ENCODE measurements at places on chromosomes 12 and 14.

GRCh38 chr14:75068294-75069120 lies 934 bp upstream of the ZC2HC1C start:
- no peak for DNase-seq

DNA sequence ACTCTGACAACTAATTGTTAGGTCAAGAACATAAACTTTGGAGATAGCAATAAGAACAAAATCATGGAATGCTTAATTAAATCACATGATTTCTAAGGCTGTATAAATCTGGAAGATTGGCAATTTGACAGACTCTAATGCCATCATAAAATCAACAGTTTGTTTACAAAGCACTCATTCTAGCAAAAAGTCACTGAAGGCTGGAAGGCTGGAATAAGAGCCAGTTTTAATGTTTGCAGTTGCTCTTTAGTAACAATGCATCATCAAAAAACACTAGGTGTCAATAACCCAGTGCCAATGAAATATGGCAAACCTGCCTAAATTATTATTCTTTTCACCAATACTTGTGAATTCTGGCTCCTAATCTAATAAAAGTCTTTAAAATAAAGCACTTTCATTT lies 65.0 kb downstream of the NUMB start:
- DNase-seq, result no peak

DNA sequence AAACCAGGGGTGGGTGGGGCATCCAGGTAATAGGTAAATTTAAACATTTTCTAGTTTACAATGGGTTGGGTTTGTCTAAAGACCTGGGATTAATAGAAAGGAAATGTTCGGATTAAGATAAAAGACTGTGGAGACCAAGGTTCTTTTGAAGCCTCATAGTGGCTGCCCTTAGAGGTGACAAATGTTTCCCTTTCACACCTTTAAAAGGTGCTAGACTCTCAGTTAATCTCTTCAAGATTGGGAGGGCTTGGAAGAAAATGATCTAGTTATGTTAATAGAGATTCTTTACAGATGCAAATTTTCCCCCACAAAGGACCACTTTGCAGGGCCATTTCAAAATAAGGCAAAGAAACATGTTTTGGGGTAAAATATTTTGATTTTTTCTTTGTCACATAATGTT lies 39.0 kb downstream of the TMTC2 start:
- no peak for DNase-seq

- no peak for DNase-seq
These were observed 68.3 kb downstream of the RERG start for GRCh38 chr12:15152868-15153267.

DNA sequence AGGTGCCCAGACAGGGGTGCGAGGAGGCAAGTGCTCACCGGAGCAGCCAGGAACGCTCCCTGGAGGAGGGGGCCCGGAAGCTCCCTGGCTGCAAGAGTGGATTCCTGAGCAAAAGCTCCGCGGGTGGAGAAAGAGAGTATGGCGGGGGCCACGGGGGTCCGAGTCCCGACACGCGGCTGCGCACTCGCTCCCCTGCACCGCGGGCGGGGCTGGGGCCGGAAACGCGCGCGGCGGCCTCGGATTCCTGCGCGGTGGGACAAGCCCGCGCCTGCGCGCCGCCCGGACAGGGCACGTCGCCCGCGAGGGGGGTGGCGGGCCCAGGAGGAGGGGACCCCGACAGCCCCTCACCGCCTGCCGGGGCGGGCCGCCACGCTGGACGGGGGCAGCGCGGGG lies 27.8 kb upstream of the GPR132 start:
- DNase-seq, result peak; percentile 87

GRCh38 chr14:92506231-92506630 lies 7.3 kb upstream of the RIN3 start:
- DNase-seq, result peak; percentile 60

- no peak for DNase-seq
These were observed 36.6 kb upstream of the PIK3C2G start for GRCh38 chr12:18224745-18225144.

DNA sequence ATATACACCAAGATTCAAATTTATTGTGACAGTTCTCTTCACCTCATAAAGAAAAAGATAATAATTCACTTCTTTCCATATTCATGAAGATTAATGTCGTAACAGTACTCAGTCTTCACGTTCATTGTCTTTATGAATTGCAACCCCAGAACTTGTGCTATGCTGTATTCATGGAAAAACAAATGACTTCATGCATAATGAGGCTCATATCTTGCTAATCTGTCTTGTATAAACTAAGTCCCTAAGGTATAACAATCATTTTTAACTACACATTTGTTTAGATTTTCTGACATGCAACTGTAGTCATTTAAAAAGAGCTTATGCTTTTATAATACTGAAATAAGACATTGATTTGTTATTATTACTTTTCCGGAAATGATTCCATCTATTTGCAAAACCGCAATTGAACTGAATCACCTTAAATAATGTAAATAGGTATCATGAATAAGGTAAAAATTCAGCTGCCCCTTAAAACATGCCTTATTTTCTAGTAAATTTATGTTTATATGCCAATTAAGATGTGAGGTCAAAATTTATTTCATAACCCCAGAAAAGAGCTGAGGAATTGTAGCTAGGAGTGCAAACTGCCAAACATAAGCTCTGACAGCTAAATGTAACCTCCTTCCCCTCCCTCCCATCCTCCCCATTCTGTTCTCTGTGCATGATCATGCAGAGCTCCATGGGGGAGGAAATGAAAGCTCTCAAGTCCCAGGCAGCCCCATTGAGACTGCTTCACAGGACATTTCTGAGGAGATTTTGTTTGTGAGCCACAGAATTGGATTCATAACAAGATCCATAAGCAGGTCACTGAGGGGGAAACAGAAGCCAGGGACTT lies 301.6 kb downstream of the ATP23 start:
- no peak for DNase-seq

- DNase-seq, result no peak
These were observed 95.4 kb downstream of the CCER1 start for GRCh38 chr12:90859591-90859990.

- no peak for DNase-seq
These were observed 9.3 kb downstream of the RILPL2 start for GRCh38 chr12:123427036-123427769.

Data from posterior vena cava (tissue), 2 donors.